Umbilical cord (tissue), 2 donors: ENCODE measurements at places on chromosomes 1 and 21.

DNA sequence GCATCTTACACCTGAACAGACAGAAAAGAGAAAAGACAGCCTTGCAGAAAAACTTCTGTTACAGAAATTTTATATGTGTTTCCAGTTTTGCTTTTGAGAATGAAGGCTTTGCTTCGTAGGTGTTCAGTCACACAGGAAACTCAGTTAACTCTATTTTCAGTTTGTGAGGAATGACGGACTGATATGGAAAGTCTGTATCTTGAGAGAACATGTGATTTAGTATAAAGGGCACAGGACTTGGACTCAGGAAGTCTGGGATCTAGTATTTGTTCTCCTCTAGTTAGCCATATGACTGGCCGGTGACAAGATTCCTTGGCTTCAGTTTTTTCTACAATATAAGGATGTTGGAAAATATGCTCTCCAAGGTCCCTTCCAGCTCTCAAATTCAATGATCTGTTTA, 149.1 kb downstream of the OLFM3 start:
- no peak for DNase-seq

DNA sequence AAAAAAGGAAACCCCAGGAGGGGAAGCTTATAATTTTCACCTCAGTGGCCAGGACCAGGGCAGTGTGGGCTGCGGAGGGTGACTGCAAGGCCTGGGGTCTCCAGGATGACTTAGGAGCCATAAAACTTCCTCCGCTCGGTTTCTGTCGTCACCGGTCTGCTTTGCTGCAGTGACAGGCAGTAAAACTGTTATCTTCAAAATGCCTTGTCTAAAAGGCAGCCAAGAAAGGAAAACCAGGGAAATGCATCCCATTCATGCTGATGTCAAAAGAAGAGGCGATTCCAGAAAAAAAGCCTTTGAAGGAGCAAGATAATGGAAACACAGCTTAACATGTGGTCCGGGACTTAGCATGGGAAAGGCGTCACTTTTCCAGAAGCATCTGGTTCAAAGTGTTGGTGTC, 42.0 kb downstream of the COL6A1 start:
- peak; percentile 98 for DNase-seq

DNA sequence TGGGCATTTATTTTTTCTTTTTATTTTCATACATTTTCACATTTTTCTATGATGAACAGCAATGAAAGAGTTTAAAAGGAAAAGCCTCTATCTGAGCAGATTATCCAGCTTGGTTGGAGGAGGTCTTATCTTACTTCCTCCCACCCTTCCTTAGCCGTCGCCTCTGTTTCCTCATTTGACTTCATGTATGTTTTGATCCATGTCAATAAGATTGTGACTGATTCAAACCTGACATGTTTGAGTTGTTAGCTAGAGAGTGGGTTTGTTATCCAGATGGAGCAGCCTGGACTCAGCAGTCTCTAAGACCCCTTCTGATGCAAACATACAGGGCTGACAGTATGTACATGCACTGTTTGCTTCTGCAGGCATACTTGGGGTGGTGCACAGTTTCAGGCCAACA, 31.2 kb downstream of the MACO1 start:
- DNase-seq, result no peak

GRCh38 chr1:219927956-219928790, at the start of gene SLC30A10:
TSS of gene SLC30A10 (minus strand) at chr1:219928557. CDS start at chr1:219928440, 117 bp downstream.
- DNase-seq, result no peak

- DNase-seq, result no peak
Measured at GRCh38 chr1:53276902-53277281, 38.6 kb upstream of the MAGOH start.

DNA sequence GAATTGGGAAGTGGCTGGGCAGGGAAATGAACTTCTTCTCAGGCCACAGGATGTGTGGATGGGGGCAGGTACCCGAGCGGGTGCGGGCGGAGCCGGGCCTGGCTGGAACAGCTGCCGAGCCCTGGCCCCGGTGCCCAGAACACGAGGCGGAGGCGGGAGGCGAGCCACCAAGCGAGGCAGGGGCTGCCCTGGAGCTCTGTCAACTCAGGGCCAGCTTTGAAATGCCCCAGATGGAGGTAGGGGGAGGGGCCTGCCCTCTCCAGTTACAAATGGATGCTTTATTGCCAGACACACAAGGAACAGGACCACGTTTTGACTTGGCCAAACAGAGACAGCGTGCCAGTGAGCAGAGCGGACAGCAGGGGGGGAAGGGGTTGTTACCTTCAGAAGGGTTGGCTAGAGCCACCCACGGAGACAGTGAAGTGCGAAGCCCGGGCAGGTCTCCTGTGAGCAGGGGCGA, 240.4 kb downstream of the SDCCAG8 start:
- DNase-seq, result no peak

DNA sequence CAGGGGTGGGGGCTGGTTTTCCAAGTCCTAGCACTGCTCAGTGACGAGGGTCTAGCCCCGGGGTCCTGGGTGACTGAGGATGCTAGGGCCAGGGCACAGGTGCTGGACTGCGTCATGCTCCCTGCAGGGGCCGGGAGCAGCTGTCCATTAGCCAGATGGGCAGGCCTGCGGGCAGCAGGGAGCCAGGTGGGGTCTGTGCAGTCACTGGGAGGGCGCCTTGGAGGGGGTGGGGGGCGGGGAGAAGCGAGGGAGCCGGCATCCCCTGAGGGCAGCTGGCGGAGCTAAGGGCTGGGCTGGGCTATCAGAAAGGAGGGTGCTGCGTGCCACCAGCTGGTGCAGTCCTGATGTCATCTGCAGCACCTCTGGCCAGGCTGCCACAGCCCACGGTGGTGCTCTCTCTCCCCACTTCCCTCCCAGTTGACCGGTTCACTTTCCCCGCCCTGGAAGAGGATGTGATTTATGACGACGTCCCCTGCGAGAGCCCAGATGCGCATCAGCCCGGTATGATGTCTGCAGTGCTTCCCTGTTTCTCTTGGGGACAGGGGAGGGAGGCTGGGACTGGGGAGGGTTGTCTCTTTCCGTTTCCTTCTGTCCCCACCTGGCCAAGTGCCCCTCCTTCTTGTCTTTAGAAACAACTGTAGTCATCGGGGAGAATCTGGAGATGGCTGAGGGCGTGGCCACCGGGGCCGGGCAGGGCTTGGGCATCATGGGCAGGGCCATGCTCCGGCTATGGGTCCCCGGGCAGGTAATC, 63.8 kb downstream of the ARHGEF10L start:
- no peak for DNase-seq

DNA sequence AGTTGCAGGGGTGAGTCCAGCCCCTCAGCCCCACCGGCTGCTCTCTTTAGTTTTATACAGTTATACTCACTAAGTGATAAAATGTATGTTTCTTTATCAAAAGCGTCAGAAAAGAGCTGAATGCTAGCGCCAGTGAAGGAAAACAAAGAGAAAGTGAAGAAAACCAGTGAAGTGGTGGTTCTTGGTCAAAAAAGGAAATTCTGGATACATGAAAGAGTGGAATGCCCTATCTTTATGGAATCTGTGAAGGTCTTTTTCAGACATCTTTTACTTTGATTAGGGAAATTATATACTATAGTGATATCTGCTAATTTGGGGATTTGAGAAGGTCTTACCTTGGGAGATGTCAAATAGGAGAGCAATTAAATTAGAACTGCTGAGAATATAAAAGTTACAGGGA, 41.3 kb downstream of the GPR3 start:
- DNase-seq, result no peak

GRCh38 chr1:223513309-223513708, 120.1 kb downstream of the CCDC185 start:
- DNase-seq, result no peak

DNA sequence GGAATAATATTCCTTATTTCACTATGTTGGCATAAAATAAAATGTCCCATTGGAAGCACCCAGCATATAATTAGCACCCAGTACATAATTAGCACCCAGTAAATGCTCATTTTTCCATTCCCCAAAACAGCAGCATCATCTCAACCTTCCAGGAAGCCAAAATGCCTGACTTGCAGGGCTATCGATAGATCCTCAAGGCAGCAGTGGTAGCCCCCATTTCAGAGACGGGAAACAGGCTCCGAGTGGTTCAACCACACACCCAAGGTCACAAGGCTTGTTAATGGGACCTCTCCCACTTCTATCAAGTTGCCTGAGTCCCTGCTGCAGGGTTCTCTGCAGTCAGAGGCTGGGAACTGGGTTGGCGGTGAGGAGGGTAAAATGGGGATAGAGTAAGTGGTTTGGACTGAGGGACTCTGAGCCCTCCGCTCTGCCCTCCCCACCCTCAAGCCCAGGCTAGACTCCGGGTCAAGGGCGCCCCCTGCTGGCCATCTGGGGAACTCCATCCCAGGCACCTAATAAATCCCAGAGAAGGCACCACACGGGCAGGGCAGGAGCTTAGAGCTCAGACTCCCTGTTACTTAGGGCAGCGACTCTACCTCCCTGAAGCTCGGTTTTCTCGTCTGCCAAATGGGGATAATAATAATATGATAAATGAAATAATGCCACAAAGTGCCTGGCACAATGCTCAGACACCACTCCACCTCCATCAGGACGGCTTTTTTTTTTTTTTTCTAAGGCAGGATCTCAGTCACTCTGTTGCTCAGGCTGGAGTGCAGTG, 21.9 kb upstream of the LAPTM5 start:
- DNase-seq, result peak; percentile 86

GRCh38 chr1:8002329-8002910, 23.7 kb downstream of the ERRFI1 start:
- no peak for DNase-seq

- DNase-seq, result peak; percentile 34
Measured at GRCh38 chr1:93000751-93001175, 39.5 kb upstream of the DIPK1A start.

GRCh38 chr1:32114420-32114819, 6.6 kb downstream of the KPNA6 start:
- DNase-seq, result no peak

- peak; percentile 91 for DNase-seq
Measured at GRCh38 chr1:205375835-205376545, 19.3 kb upstream of the KLHDC8A start.

GRCh38 chr21:45055861-45056260, 18.5 kb upstream of the ADARB1 start:
- DNase-seq, result peak; percentile 69

GRCh38 chr1:163273766-163274441, 47.9 kb upstream of the NUF2 start:
- no peak for DNase-seq

DNA sequence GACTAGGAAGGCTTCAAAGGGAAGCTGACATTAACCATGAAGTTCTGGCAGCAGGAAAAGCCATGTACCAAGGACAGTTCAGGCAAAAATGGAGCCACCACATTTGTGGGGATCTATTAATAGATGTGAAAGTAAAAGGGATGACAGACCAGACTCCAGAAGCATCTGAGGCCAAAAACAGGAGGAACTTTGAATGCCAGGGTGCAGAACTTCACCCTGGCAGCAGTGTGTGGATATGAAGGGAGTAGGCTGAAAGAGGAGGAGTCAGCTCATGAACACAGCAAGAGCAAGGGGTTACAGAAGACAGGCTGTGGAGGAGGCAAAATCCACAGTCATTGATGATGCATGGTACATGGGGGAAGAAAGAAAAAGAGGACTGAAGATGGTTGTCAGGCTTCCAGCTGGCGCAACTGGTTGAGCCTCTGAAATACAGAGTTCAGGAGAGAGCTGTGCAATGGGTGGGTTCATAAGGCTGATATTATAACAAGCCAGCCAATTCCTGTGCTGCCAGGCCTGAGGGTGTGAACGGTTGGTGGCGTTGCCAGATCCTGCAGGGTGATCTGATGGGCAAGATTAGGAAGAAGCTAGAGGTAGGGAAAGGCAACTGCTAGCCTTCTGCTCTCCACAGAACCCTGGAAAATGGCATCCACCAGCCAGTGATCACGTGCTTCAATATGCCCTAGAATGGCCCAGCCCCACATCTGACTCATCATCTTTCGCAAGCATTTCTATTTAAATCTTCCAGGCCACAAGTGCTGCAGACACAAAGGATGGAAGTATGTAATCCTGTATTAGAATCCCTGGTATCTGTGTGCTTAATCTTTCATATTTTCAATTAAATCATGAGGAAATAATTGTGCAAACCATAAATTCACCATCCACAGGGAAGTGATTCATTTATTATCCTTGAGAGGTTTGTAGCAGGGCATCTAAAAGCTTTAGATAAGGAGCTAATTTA, 81.9 kb downstream of the SLC25A24 start:
- no peak for DNase-seq

GRCh38 chr1:111509997-111510375, 6.6 kb upstream of the ADORA3 start:
- peak; percentile 40 for DNase-seq

- no peak for DNase-seq
Measured at GRCh38 chr1:18325136-18325535, 155.6 kb upstream of the KLHDC7A start.

GRCh38 chr1:174039027-174039426, 16.9 kb upstream of the RC3H1 start:
- DNase-seq, result no peak

DNA sequence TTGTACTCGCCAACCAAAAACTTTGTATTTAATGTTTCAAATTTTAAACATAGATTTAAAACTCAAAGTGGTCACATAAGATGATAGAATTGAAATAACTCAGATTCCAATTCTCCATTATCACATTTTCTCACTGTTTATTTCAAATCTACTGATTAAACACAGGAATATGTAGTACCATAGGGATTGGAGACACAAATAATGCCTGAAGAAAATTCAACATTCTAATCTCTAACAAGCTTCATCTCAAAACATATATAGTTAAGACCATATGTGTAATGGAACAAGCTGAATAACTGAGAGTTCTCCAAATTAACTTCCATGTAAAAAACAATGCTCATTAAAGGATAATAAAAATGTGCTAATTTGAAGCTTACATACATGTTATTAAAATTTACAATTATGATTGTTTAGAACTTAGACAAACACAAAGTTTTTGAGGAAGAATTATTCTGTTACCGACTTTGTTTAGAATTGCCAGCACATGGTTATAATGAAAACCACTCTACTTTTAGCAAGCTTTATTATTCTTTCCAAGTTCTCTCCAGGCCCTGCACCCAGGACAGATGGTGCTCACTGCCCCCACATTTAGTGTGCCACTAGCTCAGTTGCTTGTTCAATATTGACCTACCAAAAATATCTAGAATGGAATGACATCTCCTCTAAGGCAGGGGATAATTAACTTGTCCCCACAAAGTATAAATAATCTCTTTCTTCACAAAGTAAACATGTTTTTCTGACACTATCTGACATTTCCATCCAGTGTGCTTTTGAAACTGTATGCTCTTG, 467.2 kb downstream of the TTLL7 start:
- no peak for DNase-seq
